ENCODE measurements at places on chromosomes 5 and 9.

- peak; percentile 56 for DNase-seq
Observed at GRCh38 chr5:150410524-150411244, 2.0 kb downstream of the CD74 start.

DNA sequence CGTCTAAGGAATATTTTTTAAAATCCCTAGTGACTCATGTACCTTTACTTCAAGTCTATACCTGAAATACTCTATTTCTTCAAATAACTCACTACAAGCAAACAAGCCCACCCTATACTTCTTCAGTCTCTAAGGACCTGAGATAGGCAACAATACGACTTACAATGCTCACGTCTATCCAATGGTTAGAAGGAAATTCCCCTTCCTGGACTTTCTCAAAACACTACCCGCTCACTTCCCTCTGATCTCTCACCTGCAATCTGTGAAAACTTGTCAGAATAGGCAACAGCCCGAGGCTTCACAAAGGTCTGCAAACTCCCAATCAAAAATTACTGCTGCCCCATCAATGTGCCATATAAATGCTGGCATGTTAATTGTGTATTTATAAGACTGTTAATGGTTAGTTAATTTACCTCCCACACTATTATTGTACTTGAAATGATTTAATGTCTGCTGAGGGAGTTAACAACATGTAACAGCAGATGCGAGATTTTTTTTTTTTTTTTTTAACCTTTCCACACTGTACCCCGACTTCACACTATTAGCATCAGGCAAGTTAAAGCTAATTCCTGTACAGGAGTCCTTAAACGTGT lies 27.3 kb downstream of the MAPKAP1 start:
- DNase-seq, result no peak

DNA sequence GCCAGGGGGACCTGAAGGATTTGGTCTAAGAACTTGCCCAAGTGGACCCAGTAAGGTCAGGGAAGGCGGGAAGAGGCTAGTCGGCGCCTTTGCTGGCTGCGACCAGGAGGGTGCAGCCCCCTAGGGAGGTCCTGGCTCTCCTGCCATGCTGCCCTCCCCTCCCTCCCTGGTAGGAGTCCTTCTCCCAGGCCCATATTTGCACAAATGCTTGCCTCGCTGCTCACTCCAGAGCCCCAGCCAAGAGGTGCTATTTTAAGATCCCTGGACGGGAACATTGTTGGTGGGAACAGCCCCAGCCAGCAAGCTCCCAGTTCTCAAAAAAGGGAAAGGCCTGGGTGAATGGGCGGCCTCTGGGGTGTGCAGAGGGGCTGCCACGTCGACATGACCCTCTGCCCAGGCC lies 4.3 kb upstream of the IL17B start:
- no peak for DNase-seq

DNA sequence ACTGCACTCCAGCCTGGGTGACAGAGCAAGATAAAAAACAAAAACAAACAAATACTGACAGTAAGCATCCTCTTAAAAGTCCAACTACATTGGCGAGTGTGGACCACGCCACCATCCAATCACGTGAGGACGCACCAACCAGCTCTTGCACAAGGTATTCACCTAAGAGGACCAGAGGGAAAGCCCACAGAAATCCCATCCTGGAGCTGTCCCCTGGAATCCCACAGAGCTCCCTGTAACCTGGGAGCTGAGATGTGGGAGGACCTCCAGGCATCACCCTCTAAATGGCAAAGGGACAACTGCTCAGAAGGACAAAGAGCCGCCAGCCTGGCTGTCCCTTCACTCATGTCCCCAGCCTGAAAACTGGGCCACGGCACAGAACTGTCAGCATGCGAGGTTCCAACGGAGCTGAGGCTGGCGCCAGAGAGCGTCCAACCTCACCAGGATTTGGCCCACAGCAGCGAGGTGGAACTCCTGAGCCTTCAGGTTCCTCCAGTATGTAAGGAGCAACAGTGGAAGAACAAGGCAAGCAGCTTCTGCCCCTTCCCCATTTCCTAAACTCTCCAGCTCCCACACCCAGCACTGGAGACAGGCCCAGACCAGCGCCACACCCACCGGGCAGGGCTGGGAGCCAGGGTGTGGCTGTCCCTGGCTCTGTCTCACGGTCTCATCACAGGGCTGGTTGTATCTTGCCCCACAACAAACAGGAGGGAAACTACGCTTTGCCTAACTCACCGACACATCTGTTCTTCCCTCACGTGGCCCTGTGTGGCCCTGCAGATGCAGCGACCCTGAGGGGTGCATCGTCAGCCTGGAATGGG lies 15.2 kb downstream of the IPPK start:
- DNase-seq, result no peak

DNA sequence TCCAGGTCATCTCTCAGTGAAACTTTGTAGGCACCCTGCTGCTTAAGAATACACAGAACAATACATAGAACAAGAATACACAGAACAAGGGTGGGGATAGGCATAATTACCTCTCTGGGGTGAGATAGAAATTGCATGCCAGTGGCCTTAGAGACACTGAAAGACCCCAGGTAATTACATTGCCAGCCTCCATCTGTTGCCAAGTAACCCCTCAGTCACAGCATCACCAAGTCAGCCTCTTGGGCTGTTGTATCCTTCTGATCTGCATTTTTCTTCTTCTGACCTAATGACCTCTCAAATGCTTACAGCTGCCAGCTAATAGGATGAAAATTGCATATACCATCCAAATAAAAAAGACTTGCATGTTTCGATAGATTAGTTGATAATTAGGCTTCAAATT lies 167.7 kb downstream of the GRIA1 start:
- DNase-seq, result no peak

GRCh38 chr5:154274828-154275185 lies 84.3 kb downstream of the GALNT10 start:
- DNase-seq, result no peak

DNA sequence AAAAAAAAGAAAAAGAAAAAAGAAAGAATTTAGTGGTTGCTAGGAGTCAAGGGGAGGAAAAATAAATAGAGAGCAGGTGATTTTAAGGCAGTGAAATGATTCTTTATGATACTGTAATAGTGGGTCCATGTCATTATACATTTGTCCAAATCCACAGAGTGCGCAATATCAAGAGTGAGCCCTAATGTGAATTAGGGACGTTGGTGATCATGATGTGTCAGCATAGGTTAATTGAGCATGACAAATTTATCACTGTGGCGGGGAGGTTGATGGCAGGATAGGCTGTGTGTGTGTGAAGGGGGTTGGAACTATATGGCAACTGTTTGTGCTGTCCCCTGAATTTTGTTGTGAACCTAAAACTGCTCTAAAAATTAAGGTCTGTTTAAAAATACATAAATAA lies 357.8 kb downstream of the ICE1 start:
- no peak for DNase-seq

DNA sequence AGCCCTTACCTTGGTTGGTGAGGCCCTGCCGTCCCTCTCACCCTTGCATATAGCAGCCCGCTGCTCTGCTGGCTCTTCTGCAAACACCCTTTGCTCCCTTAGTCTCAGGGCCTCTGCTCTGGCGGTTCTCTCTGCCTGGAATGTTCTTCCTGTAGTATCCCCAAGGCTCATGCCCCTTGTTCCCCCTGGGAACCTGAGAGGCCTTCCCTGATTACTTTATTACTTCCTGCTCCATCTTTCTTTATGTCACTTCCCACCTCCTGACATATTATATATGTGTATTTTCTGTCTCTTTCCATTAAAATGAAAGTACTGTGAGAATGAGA lies 73.9 kb upstream of the SPRY4 start:
- DNase-seq, result no peak

DNA sequence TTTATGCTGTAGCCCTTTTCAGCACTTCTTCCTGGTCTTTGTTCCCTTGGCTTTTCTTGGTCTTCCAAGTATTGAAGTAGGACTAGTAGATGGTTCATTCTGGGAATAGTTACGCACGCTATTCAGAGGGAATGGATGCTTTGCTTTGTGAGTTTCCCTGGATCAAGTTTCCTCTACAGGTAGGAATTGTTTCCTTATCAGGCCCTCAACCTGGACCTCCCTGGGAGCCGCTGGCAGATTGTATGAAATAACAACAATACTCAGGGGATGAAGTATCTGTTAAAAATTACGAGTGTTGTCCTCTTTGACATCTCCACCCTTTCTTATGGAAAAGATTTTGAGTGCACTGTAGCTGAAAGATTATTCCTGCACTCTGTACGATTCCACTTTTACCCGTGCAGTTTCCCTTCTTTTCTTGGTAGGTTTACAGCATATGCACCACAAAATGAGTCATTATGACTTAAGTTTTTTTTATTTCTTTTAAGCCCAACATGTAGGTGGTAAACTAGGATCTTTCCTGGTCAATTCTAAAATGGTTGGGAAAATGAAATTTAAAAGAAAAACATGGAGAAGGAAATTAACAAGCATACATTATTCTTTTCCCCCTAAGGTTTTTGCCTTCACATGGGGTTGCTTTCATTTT lies 57.9 kb downstream of the ARHGAP26 start:
- no peak for DNase-seq

DNA sequence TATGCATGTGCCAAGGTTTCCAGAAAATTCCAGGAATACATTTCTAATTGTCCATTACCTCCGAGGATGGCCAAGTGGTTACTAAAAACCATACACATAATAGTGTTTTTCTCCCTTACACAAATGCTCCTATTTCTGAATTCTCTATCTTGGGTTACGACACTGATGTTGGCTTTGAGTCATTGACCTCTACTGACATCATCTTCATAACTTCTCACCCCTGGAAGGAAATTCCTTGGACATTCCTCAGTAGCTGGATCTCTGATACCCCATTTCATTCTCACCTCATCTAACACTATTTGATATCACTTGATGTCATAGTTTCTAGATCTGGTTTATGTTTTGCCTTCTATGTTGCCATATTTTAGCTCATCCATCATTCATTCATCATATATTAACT lies 287.2 kb downstream of the CTNND2 start:
- no peak for DNase-seq

- no peak for DNase-seq
Observed at GRCh38 chr9:88418715-88419540, 30.7 kb downstream of the SPIN1 start.

DNA sequence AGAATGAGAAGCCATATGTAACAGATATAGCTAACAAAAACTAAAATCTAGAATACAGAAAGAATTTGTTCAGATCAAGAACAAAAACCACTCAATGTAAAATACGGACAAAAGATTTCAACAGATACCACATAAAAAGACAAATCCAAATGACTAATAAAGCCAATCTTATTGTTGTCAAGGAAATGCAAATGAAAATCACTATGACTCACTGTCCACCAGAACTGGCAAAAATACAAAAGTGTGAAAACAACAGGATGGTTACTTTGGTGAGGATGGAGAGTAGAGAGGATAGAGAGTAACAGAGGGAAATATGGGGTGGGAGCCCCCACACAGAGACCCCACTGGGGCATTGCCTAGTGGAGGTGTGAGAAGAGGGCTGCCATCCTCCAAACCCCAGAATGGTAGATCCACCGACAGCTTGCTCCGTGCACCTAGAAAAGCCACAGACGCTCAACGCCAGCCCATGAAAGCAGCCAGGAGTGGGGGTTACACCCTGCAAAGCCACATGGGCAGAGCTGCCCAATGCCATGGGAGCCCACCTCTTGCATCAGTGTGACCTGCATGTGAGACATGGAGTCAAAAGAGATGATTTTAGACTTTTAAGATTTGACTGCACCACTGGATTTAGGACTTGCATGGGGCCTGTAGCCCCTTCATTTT lies 15.2 kb upstream of the RHOBTB3 start:
- peak; percentile 67 for DNase-seq

DNA sequence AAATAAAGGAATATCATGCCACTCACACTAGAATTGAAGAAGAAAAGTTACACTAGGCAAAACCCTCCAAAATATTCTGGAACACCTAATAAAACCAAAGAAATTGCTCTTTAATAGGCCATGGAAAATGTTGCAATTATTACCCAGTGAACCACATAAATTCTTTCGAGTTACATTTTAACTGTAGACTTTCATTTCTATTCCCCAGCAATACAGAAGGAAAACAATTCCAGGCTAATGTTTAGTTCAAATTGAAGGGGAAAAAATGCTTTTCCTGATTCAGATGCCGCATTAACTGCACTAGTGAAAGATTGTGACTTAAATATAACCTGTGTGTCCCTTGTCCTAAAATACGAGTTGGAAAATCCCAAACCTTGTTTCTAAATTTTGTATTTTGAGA lies 439.3 kb upstream of the ADAMTS16 start:
- no peak for DNase-seq

GRCh38 chr5:396531-396961 lies 46.4 kb upstream of the EXOC3 start:
- no peak for DNase-seq

DNA sequence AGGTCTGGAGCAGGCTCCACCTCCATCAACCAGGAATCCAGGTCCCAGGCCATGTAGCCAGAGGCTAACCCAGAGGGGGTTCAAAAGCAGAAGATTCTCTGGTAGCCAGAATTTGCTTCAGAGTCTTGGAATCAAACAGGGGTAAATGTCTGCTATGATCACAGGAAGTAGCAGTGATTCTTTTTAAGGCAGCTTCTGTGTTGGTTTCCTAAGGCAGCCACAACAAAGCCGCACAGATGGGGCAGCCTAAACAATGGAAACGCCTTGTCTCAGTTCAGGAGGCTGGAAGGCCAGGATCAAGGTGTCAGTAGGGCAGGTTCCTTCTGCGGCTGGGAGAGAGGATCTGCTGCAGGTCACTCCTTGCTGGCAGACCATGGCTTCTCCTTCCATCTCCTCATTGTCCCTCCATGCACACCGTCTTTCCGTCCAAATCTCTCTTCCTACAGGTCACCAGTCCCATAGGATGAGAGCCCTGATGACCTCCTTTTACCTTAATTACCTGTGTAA lies 167.3 kb downstream of the ROR2 start:
- DNase-seq, result no peak

DNA sequence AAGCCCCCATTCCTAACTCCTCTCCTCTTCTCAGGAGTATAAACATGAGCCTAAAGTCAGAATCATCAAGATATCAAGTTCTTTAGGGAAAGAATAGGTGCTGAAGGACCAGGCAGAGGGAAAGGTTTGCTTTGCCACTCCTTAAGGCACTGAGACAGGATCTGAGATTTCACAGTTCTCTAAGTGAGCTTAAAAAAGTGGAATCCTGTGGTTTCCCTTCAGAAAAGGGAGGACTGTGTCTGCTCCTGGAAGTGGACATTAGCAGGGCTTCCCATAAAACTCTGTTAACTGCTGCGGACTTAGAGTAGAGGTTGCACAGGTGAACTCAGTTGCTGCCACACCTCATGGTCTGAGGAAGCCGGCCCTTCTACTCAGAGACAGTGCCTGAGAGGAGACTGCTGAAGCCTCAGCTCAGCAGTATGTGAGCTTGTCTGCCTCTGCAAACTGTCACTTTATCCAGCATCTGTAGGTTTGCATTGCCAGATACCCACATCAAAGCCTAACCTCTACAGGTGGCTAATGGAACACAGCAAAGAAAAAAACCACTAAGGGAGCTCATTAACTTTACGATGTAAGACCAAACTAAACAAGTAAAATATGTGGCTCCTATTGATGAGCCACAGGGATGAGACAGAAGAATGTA lies 42.9 kb downstream of the RIC1 start:
- DNase-seq, result no peak

Measured in HAP-1 (cell line).